ENCODE measurements at places on chromosomes 5 and 9. TPM values are rescaled to one million over a fixed set of nuclear protein-coding genes. Genes with fewer than 3 reads are reported as not detected.

Gene ARHGEF39
- 1.1 TPM for polyA plus RNA-seq

Gene PCDHGC5
- polyA plus RNA-seq: 0.29 TPM

Gene CD14
- polyA plus RNA-seq: 60.6 TPM

DNA sequence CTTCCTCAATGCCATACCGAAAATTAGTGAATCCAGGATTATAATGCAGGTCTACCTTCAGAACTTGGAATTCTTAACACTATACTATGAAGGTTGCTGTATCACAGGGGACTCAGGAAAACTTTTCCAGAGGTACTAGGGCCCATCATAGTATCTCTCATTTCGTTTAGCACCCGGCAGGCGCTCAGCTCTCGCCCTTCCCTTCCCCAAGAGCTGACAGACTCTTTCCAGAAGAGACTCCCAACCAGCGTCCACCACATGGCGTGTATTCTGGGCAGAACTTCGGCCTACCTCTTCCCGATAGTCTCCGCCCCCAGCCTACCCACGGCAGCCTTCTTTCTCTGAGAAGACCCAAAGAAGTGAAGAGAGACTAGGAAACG is 271 bp downstream of the NOL8 start:
- no peak for DNase-seq

Gene DNAI1
- polyA plus RNA-seq: 0.11 TPM

- no peak for DNase-seq
These were observed 3.9 kb downstream of the QRFP start for GRCh38 chr9:130892477-130893304.

GRCh38 chr5:144205141-144205551 is 34.5 kb downstream of the KCTD16 start:
- DNase-seq: no peak

Gene PLAC8L1
- 0.27 TPM for polyA plus RNA-seq

Gene INVS
- 7.4 TPM for polyA plus RNA-seq

Gene GADD45G
- polyA plus RNA-seq: 25.5 TPM

Gene GABRA1
- polyA plus RNA-seq: 0.08 TPM

GRCh38 chr5:67164856-67165525 is 31.6 kb downstream of the CD180 start:
- DNase-seq: no peak

- no peak for DNase-seq
These were observed 476.8 kb upstream of the SMARCA2 start for GRCh38 chr9:1538301-1538700.

DNA sequence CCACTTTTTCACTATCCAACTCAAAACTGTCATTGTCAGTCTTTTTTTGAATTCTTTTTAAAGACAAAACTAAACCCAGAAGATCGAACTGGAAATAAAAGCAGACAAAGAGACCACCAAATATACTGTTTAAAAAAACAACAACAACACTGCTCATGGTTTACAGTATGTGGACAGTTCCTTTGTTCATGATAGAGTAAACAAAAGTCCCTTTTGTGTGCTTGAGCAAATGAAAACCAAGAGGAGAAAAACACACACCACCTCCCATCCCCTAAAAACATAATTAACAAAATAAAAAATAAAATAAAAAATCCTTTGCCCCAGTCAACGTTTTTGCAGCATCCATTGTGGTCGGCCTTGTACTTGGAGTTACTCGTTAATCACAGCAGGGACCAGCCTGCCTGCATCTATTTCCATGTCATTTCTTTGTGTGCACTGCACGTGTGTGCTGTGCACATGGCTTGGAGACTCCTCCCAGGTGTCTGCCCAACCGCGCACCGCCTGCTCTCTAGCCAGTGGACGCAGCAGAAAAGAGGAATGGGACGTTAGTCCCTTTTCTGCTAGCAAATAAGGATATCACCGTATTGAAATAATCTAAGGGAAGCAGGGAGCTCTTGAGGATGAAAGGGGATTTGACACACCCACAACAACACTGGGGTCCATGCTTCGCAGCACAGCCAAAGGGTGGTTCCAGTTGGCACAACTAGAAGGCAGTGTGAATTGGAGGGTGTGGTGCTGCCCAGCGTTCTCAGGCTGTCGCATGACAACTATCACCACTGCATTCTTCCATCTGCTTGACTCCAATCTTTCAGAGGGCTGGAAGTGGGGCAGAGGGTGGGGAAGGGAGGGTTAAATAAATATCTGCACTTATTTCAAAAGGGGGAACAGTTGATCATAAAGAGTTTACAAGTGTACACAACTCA is 130.0 kb downstream of the SEMA6A start:
- DNase-seq: no peak

Gene PKD2L2
- polyA plus RNA-seq: 0.11 TPM

- DNase-seq: no peak
These were observed 2.3 kb downstream of the CCDC69 start for GRCh38 chr5:151221574-151221973.

Gene SLC34A1
- polyA plus RNA-seq: 0.04 TPM

Gene BSPRY
- polyA plus RNA-seq: 2.4 TPM

Measured in urinary bladder (tissue), 4 donors.